Chondrocyte (in vitro differentiated cells): ENCODE measurements at places on chromosomes 1 and 21. TPM values are rescaled to one million over a fixed set of nuclear protein-coding genes. Genes with fewer than 3 reads are reported as not detected.

GRCh38 chr1:233277637-233278606 lies 17.6 kb downstream of the PCNX2 start:
- DNase-seq, result no peak

DNA sequence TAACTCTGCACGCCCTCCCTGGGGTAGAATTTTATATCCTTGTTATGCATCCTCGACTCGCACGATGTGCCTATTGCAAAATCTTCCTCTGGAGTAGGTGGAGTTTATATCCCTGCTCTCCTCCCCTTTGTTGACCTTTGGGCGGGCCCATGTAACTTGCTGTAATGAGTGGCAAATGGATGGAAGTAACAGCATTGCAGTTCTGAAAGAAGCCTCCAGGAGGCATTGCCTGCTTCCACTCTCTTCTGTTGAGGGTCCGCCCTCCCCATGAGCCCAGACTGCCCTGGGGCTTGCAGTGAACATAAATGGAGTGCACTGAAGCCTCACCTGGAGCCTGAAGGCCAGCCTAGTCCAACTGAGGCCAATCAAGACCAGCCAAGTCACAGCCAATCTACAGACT lies 62.2 kb upstream of the GRIK3 start:
- no peak for DNase-seq

DNA sequence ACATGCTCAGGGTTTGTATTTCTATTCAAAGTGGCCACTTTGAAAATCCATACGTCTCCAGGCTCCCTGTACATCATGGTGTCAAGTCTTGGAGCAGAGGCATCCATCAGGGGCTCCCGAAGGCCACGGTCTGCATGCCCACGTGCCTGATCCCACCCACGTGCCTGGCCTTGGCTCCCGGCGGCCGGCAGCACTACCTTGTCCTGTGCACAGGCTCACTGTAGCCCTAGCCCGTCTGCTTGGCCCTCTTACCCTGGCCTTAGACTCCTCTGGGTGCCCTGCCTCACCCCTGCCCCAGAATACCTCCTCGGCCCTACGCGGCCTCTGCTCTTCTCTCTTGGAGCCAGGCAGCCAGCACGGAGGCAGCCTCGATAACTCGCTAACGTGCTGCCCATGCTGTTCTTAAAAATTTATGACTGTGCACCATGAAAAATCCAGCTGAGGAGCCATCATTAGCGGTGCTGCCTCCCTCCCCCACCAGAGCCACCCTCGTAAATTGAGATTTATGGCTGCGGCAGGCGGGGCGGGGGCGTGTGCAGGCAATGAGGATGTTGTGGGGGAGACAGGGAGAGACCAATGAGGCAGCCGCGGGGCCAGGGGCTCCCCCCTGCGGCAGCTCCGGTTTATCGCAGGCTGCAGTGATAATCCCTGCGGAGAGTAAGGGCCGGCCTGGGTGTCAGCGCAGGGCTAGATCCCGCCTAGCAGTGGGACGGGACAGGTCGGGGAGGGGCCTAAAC lies 24.6 kb downstream of the DMAP1 start:
- no peak for DNase-seq

GRCh38 chr1:150259758-150260669 lies 2.4 kb downstream of the CA14 start:
- DNase-seq, result no peak

DNA sequence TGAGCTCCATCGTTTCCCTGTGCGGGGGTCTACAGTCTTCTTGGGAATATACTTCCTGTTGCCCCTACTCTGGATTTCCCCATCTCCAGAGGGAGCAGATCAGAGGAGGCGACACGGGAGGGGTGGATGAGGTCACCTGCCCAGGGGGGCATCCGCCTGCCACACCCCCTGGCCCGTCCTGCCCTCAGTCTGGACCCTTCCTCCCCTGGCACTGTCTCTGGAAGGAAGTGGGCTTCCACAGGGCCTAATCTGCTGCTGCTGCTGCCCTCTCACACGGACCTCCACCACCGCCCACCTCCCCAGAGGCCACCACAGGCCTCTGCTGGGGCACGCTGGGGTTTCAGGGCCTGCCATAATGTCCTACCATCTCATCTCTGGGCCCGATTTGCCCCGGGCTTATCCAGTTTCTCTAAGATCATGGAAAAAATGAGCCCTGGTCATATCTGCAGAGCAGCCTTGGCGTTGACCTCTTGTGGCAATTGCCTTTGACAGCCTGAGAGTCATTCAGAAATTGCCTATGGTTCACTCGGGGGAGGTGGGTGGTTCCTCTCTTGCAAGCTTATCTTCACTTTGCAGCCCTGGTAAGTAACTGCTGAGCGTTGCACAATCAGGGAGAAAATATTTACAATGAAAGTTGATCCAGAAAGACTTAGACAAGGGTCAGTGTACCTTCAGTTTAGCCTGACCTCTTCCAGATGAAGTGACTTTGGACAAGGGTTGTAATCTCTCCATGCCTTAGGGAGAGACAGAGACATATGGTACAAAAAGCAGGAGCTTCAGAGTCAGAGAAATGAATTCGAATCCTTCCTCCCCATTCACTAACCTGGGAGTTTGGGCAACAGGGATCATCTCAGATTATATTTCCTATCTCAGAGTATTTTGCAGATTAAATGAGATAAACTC lies 252.4 kb downstream of the TOMM20 start:
- DNase-seq, result peak; percentile 57

DNA sequence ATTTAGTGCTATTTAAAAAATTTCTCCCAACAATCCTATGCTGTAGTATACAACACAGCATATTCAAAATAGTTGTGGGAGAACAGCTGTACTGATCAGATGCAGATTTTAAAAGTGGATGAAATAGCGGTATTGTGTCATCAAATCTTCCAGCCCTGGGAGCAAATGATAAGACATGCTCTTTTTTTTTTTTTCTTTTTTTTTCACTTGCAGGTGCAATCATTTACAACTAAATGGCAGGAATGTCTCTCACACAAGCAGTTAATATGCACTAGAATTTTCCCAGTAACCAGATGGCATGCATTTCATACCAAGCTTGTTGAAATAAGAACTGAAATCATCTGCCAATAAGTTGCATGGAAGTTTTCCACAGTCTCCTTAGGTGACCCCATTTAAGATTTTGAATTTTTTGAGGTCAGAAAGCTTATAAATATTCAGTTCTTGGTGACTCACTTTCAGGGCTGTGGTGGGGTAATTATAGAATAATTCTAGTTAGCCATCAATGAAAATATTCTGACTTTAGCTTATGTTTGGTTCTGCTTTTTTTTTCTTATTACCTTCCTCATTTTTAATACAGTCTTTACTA lies 623.9 kb upstream of the NR5A2 start:
- no peak for DNase-seq

DNA sequence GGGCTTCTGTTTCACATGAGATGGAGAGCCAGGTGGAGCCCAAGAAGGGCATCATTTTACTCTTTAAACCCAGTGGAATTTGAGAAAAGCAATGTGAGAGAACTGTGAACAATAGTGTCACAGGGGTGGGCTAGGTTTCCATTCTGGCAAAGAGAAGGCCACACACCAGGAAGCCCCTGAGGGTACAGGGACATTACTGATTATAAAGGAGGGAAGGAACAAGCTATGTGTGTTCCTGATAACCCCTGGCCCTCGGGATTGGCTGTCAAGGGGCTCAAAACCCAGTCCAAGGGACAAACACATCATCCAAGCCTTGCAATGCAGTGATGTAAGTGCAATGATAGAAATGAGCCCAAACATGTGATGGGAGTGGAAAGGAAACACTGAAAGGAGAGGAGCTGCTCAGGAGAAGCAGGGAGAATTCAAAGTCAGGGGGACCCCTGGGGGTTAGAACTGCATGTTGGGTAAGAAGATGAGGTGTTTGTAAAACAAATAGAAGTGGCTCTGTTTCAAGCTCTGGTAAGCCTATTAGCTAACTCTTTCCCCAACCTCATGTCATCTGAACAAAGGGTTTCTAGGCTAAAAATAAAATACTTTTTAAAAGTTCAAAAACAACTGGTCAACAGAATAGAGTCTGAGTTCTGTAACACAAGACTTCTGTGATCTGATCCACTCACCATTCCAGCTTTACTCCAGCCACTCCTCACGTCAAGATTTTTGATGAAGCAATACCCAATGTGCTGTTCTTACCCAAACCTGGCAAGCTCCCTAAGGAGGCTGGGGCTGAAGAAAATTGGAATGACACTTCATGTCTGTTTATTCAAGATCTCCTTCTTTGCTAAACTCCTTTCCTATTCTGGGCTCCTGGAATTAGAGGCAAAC lies 51.1 kb upstream of the IL12RB2 start:
- no peak for DNase-seq

GRCh38 chr1:110647254-110647891 lies 27.4 kb downstream of the KCNA3 start:
- DNase-seq, result no peak

GRCh38 chr1:209911746-209912145 lies 26.3 kb upstream of the SYT14 start:
- DNase-seq, result no peak

GRCh38 chr1:216749232-216749631 lies 26.0 kb upstream of the ESRRG start:
- no peak for DNase-seq

- no peak for DNase-seq
These were observed 17.6 kb downstream of the CLCA2 start for GRCh38 chr1:86441581-86441980.

DNA sequence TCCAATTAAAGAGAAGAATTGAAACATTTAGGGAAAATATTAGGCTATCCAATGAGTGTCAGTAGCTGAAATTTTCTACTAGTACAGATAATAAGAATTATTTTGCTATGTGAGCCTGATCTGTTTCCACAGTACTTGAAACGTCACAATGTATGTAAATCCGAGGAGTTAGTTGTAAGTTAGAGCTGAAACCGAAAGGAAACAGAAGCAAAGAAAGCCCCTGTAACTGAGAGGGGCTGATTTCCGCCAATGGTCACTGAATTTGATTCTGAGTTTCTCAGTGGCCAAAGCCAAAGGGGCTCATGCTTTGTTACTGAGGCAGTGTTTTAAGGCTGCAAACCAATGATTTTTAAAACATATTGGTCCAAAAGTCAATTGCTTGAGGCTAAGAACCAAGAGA lies 168.3 kb upstream of the DUSP10 start:
- no peak for DNase-seq

DNA sequence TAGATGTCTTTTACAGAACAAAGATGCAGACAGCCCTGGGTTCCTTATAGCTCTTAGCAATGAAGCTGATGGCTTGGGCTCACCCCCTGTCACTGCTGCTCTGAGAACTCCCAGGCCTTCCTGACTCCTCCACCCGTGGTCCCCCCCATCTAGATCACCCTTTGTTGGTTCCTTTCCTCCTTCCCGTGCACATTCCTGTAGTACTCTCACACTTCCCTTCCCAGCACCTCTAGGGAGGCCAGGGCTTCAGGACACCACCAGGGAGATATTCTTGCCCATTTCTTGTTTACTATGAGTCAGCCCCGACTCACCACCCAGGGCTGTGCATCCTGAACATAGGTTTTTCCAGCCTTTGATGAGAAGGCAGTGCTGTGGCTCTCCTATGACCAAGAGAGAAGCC lies 14.4 kb upstream of the NOS1AP start:
- no peak for DNase-seq

DNA sequence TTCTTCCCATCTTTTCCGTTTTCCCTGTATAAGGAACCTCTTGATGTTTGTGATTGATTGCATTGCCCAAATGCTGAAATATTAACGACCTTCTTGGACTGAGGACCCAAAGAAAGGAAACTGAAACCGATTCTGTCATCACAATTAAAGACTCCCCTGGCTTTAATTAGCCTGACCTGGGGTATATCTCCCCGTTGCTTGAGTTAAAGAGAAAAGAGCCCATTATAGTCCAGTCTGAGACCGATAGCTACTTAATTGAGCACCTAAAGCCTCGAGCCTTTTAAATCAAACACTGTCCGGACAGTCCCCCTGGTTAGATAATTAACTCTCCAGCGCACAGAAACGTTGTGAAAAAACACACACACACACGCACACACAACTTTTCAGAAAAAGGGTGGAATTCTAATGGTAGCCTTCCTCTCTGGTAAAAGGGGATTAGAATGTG lies 8.0 kb downstream of the LMO4 start:
- DNase-seq, result no peak

Gene RNF2
- 22.4 to 25.1 TPM (median 23.2 TPM) in 3 replicates for total RNA-seq

Gene GBP7
- not detected in 3 replicates for total RNA-seq

Gene HOOK1
- total RNA-seq, result 0.31 to 0.40 TPM in 2 of 3 replicates, not detected in the other

Gene AMY1A
- total RNA-seq, result not detected in 3 replicates

Gene NAXE
- total RNA-seq, result 54.8 to 59.6 TPM (median 56.2 TPM) in 3 replicates

Gene FMN2
- 3.5 to 4.1 TPM (median 3.8 TPM) in 3 replicates for total RNA-seq

Gene RNU11
- total RNA-seq, result not detected in 3 replicates

Gene DCDC2B
- not detected in 3 replicates for total RNA-seq

Gene CYP4X1
- 1.0 to 1.1 TPM (median 1.1 TPM) in 3 replicates for total RNA-seq
